ENCODE measurements at places on chromosomes 11 and 22.

GRCh38 chr11:70720281-70720680 is 322.0 kb downstream of the CTTN start:
- no peak for DNase-seq

DNA sequence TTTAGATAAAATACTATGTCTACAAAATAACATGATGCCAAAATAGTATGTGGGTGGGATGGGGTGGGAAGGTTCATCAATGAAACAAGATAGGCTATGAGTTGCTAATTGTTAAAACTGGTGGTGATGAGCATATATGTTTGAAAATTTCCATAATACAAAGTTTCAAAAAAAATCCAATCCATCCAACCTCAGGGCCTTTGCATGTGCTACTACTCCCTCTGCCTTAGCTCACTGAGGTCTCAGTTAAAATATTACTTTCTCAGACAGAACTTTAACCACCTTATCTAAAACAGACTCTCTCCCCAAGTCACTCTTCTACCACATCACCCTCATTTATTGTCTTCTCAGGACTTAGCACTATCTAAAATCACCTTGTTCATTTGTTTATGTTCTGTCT is 201.1 kb downstream of the TTC28 start:
- no peak for DNase-seq

DNA sequence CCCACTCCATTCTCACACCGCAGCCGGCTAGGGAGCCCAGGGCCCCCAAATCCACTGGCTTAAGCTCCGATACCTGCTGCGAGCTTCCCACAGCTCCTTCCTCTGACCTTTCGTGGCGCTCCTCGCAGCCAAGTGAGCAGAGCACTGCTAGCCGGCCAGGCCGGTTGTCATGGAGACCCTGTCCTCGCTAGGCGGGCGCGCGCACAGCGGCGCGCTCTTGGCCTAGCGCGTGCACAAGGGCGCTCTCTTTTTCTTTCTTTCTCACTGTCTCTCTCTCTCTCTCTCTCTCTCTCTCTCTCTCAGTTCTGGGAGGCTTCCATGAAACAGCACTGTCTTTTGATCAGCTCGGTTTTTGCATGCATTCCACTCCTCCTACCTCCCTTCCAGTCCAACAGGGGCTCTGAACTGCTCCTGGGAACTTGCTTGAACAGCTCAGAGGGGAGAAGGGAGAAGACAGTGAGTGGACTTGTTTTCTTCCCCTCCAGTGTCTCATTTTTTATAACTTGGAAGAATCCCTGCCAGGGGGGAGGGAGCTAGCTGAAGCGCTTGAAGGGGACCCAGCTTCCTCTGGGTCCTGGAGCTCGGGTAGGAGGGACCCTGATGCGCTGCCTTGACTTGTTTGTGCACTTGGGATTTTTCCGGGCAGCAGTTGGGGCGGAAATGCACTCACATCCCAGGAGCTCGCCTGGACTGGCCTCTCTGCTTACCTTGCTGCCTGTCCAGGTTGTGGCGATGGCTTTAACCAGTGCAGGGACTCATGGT is 100.3 kb upstream of the AKIP1 start:
- DNase-seq, result no peak

- no peak for DNase-seq
Observed at GRCh38 chr22:22927196-22927887, 39.7 kb downstream of the IGLL5 start.

DNA sequence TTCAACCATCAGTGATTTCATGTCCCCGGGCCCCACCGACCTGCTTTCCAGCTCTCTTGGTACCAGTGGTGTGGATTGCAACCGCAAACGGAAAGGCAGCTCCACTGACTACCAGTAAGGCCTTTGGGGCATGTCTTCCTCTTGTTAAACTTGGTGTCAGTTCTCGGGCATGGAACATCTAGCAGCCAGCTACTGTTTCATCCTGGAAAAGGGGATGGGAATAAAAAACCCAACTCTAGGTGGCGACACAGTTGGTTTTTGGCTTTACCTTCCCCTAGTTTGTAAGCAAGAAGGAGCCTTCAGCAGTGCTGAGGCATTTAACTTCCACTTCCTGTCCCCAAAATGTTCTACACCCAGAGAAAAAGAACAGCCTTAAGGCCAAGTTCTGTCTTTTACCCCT is 76.7 kb downstream of the BMAL1 start:
- no peak for DNase-seq

GRCh38 chr11:103112364-103112763 is 3.1 kb downstream of the DYNC2H1 start:
- no peak for DNase-seq

- DNase-seq, result no peak
Observed at GRCh38 chr22:44143105-44143474, 37.6 kb upstream of the PARVG start.

- peak; percentile 80 for DNase-seq
Observed at GRCh38 chr11:9003573-9004182, at the start of gene NRIP3. TSS of gene NRIP3 (minus strand) at chr11:9004001. CDS start at chr11:9003935, 66 bp downstream.

GRCh38 chr11:23021287-23021863 is 161.1 kb upstream of the CCDC179 start:
- no peak for DNase-seq

GRCh38 chr11:121372028-121372427 is 79.5 kb downstream of the SC5D start:
- DNase-seq, result no peak

DNA sequence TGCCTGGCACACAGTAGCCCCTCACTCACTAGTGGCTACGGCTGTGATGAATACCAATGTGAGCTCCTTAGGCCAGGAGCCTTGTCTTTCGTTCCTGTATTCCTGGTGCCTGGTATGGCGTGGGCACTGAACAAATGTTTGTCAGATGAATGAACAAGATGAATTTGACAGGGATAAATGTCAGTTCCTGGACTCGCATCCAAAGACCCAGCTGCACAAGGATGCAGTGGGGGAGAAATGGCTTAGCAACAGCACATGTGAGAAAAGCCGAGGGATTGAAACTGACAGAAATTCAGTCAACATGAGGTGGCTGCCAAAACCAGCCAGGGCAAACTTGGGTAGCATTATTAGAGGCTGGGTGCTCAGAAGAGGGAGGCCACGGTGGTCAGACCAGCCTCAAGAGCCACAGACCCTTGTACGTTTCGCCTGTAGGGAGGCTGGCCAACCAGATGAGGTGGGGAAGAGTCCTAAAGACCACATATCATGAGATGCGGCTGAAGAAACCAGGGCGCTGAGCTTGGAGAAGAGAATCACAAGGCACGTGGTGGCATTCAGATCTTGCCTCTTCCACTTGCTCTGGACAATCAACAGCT is 7.7 kb upstream of the SLC22A8 start:
- DNase-seq, result no peak

DNA sequence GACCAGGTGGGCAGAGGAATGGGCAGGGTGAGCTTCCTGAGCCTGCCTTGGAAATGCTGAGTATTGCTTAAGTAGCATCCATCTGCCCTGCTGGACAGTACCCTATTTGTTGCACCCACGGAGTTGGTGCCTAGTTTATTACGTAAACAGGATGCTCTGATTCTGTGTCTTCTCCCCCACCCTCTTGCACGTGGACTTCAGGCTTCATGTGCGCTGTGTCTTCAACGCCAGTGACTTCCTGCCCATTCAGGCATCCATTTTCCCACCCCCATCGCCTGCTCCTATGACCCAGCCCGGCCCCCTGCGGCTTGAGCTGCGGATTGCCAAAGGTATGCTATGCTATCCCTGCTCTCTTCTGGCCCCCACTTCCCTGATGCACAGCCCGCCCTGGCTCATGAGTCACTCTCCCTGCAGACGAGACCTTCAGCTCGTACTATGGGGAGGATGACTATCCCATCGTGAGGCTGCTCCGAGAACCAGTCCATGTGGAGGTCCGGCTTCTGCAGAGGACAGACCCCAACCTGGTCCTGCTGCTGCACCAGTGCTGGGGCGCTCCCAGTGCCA is 5.7 kb downstream of the ZP1 start:
- DNase-seq, result no peak

DNA sequence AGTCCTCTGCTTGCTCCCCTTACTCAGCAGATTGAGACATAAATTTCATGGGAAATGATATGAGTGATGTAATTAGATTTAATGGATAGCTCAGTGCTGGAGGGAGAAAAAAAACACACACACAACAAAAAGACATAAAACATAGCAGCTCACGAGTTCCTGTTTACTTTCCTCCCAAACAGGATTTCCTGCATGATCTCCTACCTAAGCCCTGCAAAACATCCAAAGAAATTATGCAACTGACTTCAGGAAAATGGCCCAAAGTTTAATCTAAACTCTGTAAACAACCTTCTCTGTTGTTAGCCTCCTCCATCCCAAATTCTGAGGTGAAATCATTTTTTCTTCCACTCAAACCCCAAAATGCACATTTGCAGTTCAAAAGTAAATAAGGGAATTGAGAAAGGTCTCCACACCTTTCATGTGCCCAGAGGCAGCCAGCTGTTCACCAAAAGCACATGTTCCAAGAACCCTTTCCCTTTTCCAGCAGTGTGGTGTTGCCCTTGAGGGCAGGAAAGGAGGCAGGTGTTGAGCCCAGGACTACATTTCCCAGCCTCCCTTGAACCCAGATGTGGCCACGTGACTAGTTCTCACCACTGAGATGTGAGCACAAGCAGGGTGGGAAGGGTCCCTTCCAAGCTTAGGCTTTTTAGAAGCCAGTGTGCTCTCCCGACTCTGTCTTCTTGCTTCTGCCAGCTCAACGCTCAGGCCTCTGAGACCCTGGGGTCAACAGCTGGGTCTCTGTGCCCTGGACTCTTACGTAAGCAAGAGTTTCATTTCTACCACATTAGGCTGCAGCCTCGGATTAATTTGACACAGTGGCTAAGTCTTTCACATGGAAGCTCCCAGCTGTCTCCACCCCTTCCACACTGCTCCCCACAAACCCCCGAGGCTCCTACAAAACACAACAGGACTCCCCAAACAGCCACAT is 301.2 kb downstream of the CTTN start:
- DNase-seq, result no peak

DNA sequence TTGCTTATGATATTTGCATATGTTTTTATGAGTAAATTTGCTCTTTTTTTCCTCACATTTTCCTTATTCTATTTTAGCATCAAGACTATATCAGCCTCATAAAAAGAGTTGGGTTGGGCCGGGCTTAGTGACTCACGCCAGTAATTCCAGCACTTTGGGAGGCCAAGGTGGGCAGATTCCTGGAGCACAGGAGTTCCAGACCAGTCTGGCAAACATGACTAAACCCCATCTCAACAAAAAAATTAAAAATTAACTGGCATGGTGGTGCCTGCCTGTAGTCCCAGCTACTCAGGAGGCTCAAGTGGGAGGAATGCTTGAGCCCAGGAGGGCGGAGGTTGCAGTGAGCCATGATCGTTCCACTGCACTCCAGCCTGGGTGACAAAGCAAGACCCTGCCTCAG is 148.8 kb upstream of the ANO5 start:
- no peak for DNase-seq

GRCh38 chr11:27972522-27973170 is 135.3 kb downstream of the KIF18A start:
- DNase-seq, result no peak

DNA sequence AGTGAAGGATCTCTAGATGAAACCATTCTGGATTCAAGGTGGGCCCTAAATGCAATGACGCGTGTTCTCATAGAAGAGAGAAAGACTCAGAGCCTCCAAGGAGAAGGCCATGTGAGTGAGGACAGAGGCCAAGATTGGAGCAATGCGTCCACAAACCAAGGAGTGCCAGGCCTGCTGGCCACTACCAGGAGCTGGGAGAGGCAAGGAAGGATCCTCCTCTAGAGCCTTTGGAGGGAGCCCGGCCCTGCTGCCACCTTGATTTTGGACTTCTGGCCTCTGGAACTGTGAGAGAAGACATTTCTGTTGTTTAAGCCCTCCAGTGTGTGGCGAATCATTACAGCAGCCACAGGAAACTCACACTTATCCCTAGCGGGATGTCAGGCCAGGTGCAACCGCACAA is 52.7 kb upstream of the SHANK2 start:
- no peak for DNase-seq

GRCh38 chr11:105054723-105055493 is 9.8 kb upstream of the CARD16 start:
- DNase-seq, result no peak

- DNase-seq, result no peak
Observed at GRCh38 chr22:46234969-46235368, 15.1 kb downstream of the CDPF1 start.

- DNase-seq, result no peak
Observed at GRCh38 chr11:75505916-75506692, 19.6 kb downstream of the GDPD5 start.
